Stimulated activated CD8-positive, alpha-beta memory T cell treated with anti-CD3 and anti-CD28 coated beads, Interleukin-2, amount 100 ng/mL, for 1 hour (primary cell): ENCODE measurements at places on chromosomes 12 and 14.

DNA sequence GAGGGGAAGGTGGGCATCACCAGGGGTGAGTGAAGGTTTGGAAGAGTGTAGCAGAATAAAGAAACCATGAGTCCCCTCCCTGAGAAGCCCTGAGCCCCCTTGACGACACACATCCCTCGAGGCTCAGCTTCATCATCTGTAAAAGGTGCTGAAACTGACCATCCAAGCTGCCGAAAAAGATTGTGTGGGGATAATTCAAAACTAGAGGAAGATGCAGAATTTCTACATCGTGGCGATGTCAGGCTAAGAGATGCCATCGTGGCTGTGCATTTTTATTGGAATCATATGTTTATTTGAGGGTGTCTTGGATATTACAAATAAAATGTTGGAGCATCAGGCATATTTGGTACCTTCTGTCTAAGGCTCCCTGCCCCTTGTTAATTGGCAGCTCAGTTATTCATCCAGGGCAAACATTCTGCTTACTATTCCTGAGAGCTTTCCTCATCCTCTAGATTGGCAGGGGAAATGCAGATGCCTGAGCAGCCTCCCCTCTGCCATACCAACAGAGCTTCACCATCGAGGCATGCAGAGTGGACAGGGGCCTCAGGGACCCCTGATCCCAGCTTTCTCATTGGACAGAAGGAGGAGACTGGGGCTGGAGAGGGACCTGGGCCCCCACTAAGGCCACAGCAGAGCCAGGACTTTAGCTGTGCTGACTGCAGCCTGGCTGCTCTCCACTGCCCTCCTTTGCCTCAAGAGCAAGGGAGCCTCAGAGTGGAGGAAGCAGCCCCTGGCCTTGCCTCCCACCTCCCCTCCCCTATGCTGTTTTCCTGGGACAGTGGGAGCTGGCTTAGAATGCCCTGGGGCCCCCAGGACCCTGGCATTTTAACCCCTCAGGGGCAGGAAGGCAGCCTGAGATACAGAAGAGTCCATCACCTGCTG lies 7.0 kb downstream of the SERPINA1 start:
- no peak for DNase-seq

GRCh38 chr12:124679533-124680371 lies 112.3 kb upstream of the NCOR2 start:
- no peak for DNase-seq

- no peak for DNase-seq
These were observed 141.9 kb downstream of the BTG1 start for GRCh38 chr12:92003701-92004100.

GRCh38 chr14:28744126-28744525 lies 22.5 kb upstream of the FOXG1 start:
- no peak for DNase-seq

GRCh38 chr14:33966276-33966675 lies 15.4 kb upstream of the EGLN3 start:
- DNase-seq: no peak

- no peak for DNase-seq
These were observed 85.6 kb downstream of the NAV3 start for GRCh38 chr12:77916276-77916675.

DNA sequence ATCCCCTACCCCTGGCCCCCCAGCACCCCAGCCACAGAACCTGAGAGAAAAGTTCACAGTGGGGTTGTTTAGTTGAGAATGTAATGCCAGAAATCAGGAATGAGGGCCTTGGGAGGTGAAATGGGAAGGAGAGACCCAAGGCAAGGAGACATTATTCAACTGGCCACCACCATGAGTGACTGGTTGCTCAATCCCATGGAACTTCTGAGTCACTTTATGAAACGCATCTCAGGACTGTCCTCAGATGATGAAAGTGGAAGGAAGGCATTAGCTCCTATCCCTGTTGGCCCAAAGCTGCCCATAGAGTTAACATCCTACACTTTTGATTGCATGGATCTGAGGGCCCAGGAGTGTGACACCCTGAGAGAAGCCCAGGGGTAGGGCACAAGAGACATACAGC lies 25.4 kb upstream of the TCL1A start:
- no peak for DNase-seq

DNA sequence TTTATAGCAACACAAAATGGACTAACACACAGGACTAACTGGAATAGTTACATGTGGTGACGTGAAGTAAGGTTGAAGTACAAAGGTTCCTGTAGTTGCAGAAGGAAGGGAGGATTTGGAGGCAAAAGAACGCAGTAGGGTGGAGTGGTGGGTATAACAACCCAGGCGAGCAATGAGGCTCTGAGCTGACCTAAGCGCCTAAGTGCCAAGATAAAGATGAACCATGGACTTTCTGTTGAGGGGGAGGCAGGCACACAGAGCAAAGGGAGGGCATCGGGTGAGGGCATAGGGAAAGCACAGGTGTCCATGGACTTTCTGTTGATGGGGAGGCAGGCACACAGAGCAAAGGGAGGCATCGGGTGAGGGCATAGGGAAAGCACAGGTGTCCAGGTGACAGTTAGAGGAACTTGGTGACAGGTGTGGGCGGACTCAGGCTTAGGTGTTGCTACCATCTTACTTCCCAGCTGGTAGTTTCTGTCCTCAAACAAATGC lies 15.2 kb downstream of the SCNN1A start:
- DNase-seq: no peak

- DNase-seq: no peak
These were observed 357 bp downstream of the HOMEZ start for GRCh38 chr14:23285530-23286019.

- DNase-seq: no peak
These were observed 11.7 kb upstream of the OTOGL start for GRCh38 chr12:80087486-80088213.

- no peak for DNase-seq
These were observed 13.9 kb downstream of the DNM1L start for GRCh38 chr12:32693036-32693435.

GRCh38 chr12:42749239-42749638 lies 159.7 kb upstream of the PRICKLE1 start:
- DNase-seq: no peak

- DNase-seq: no peak
These were observed 92.9 kb upstream of the IGF1 start for GRCh38 chr12:102573237-102573636.

DNA sequence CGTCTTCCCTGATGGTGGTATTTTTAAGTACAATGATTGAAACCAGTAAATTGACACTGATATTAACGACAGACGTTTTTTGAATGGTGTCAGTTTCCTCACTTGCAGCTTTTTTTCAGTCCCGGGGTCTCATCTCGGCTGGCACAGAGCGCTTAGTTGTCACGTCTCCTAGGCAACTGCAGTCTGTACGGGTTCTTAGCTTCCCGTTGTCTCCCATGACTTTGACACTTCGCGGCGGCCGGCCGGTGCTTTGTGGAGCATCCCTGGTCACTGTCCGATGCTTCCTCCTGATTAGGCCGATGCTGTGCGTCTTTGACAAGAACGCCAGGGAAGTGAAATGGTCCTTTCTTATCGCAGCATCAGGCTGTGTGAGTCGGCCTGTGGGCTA lies 67.4 kb downstream of the ADGRD1 start:
- DNase-seq: no peak

GRCh38 chr12:95017482-95017881 lies 14.0 kb upstream of the NDUFA12 start:
- no peak for DNase-seq

GRCh38 chr12:46373301-46374296 lies 1.0 kb upstream of the SLC38A2 start:
- no peak for DNase-seq

- DNase-seq: no peak
These were observed 211.9 kb downstream of the APAF1 start for GRCh38 chr12:98856897-98857540.

GRCh38 chr14:100823413-100824080 lies 2.4 kb upstream of the MEG3 start:
- no peak for DNase-seq

DNA sequence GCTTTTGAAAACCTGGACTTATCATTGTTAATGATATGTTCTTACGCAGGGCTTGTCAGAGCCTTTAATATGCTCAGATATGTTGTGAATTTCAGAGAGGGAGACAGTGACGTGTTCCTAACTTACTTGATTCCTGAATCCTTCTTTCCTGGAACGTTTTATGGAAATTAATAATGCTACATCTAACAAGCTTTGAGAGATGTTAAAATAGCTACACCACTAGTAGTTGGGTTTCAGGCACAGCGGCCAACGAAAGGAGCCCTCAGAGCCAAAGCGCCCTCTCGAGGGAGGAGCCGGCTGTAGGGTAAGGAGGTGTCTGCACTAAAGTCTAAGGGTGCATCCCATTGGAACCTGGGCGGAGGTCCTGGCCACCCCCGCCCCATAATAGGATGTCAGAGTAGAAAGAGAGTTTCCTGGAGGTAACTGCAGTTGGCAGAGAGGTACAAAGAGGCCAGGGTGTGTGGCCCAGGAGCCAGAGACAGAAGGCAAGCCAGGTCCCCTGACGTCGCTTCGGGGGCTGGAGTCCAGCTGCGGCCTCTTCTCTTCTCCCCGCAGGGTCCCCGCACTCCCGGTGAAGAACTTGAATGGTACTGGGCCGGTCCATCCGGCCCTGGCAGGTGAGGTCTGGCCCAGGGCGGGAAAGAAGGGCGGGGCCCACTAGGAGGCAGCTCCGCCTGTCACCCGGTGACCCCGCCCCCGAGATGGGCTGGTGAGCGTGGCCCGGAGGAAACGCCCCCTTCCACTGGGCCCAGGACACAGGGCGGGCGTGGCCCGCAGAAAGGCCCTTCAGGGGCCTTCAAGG lies 36.3 kb downstream of the DTX1 start:
- DNase-seq: no peak

GRCh38 chr14:87705439-87705896 lies 287.5 kb downstream of the GALC start:
- no peak for DNase-seq

DNA sequence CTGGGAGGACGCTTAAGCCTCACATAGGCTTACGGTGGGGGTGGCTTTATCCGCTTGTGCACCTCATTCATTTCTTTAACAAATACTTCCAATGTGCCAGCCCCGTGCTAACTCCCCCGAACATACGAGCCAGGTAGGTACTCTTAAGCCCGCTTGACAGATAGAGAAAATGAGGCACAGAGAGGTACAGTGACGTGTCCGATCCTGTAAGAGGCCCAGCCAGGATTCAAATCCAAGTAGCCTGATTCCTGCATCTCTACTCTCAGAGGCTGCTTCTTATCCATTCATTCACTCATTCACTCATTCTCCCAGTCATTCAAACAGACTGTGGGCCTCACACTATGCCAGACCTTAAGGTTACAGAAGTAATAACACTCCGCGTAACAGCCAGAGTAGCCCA lies 477 bp downstream of the OAS3 start:
- DNase-seq: no peak

DNA sequence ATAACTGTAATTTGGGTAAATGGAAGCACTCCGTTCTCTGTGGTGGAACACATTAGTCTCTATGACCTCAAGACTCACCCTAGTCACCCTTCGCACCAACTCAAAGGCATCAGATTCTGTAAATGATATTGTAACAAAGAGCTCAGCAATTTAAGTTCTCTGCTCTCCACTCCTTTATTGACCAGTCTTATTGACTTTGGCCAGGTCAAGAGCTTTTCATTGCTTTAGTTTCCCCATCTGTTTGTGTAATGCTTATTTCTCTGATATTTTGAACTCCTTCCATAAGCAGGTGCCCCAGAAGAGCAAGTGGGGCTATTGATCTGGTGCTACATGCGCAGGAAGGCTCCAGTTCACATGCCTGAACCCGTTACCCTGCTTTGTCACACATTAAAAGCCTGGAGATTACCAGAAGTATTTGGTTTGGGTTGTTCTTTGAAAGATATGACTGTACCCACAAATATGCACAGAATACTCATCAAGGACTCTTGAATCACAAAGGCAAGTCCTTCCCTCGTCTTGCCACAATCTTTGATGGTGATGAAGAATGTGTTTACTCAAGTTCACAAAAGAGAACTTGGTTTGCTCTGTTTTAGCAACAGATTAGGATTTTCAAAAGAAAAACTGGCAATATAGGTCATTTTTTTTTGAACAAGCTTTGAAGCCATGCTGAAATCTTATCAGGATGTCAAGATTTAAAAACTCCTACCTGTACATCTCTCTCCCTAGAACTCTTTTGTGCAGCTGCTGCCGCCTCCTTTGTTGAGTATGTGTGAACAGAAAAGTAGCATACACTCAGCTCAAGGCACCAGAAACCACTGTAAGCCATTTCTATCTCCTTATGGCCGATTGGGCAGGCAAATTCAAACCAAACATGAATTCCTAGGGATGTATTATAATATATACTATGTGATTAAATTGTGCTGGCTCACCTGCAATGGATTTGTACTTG lies 193.9 kb downstream of the BCAT1 start:
- no peak for DNase-seq

DNA sequence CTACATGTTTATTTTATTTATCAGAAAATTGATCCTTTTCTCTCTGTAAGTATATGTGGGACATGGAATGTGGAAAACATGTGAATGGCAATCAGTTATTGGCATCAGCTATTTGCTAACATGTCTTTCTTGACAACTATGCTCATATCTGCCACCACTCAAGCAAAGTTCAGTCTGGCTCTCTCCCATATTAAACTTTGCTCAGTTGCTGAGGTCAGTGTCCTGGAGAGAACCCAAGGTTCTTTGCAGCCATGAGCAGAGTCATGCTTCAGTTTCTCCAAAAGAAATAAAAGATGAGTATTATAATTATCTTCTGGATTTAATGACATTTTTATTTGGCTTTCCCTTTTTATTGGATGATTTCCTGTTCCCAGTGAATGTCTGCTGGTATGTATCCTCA lies 42.6 kb downstream of the A2M start:
- no peak for DNase-seq

- DNase-seq: no peak
These were observed 33.9 kb upstream of the ALDH2 start for GRCh38 chr12:111732786-111733185.

DNA sequence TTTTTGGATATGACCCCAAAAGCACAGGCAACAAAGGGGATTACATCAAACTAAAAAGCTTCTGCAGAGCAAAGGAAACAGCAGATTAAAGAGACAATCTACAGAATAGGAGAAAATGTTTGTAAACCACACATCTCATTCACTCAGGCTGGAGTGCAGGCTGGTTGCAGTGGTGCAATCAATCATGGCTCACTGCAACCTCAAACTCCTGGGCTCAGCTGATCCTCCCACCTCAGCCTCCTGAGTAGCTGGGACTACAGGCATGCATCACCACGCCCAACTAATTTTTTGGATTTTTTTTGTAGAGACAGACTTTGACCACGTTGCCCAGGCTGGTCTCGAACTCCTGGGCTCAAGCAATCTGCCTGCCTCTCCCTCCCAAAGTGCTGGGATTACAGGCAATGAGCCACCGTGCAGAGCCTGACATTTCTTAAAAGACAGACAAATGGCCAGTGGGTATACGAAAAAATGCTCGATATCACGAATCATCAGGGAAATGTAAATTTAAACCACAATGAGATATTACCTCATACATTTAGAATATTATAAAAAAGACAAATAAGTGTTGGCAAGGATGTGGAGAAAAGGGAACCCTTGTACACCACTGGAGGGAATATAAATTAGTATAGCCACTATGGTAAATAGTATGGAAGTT lies 9.8 kb downstream of the NCKAP5L start:
- DNase-seq: no peak

GRCh38 chr14:48584031-48584430 lies 908.6 kb upstream of the MDGA2 start:
- no peak for DNase-seq

- no peak for DNase-seq
These were observed 157.6 kb downstream of the PAH start for GRCh38 chr12:102759466-102759865.
